Stimulated activated CD4-positive, alpha-beta T cell treated with anti-CD3 and anti-CD28 coated beads, Interleukin-2, amount 100 ng/mL, for 48 hours (primary cell): ENCODE measurements at places on chromosomes 6 and 20.
A peak's percentile ranks its signal among the peaks of the same experiment; 100 is the strongest.

DNA sequence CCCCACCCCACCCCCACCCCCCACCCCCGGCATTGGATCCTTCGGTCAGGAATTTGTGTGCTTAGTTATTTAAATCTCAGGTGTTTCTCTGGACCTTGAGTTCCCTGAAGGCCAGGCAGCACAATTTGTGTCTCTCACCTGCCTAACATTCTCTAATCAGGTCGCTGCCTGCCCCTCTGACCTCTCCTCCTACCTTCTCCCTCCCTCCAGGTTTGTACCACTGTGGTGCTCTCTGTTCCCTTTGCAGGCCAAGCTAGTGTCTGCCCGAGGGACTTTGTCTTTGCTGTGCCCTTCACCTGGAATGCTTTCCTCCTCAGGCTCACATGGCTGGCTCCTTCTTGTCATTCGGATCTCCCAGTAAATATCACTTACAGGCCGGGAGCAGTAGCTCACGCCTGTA lies 131.4 kb upstream of the SLC2A12 start:
- no peak for DNase-seq

DNA sequence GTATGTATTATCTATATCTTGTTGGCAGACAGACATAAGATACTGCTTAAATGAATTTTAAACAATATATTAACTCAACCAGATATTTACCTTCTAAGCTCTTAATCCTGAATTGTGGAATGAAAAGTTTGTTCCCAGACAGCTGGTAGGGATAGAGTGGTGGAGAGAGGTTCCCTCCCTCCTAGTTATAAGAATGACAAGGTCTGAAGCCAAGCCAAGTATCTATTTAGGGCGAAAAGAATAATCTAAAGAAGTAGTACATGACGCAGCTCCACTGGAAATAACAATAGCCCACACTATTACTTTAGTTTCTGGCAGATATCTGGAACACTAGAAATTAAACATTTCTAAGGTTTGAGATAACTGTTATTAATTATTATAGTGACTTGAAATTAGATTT lies 104.3 kb downstream of the AHI1 start:
- DNase-seq = no peak

DNA sequence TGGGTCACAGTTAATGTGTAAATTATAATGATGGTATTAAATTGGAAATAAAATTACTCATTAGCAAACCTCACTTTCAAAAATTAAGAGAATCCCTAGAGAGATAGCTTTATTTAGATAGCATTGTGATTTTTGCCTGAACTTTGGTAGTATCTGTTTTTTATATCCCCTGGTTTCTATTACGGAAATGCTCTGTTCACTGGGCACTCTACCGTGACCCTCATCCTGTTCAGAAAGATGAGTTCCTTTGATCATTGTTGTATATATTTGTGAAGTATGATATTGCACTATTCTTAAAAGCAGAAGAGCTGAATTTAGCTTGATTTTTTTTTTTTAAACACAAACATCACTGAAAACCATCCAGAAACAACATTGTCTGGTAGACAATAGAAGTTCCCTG lies 1143.8 kb upstream of the MAP3K7 start:
- no peak for DNase-seq

GRCh38 chr20:56653211-56653610 lies 24.1 kb downstream of the TFAP2C start:
- DNase-seq = no peak

DNA sequence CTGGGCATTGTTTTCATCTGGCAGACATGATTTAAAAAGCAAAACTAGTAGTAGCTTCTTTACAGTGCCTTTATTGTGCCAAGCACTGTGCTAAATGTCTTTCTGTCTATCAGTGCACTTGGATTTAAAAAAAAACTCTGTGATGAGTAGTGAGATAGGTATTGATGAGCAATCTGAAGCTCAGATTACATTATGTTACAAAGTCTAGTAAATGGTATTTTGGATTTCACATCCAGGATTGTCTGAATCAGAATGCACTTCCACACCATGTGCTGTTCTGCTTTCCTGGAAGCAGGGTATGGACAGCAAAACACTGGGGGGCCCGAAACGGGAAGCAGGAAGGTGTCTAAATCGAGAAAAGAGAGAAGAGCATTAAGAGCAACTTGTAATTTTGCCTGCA lies 103.4 kb upstream of the CCN2 start:
- DNase-seq = no peak

- DNase-seq = no peak
These were observed 107.6 kb upstream of the MAP3K4 start for GRCh38 chr6:160883999-160884398.

DNA sequence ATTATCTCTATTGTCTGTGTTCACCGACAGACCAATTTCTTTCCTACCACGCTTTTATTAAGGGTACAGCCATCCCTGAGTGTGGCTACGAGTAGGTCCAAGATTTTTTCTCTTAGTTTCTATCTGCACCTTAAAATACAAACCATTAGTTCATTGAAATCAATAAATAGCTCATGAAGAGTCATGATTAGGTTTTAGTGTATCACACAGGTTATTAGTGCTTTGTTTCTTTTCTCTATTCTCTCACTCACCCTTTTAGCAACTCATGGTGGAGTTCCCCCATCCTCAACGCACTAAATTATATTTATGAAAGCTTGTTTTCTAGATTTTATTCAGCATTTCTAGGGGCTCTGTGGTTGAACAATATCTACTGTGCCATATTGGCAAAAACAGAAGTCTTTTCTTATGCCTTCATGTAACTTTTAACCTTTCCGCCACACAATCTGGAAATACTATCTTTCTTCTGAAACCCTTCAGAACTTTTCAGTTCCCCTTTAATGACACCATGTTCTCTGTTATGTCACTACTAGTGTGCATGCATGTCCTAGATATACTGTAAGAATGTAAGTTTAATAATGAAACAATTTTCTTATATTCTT lies 128.2 kb upstream of the LAMA2 start:
- no peak for DNase-seq

GRCh38 chr6:42402184-42402583 lies 49.5 kb downstream of the TRERF1 start:
- peak; percentile 31 for DNase-seq

GRCh38 chr20:18190338-18191233 lies 52.9 kb downstream of the KAT14 start:
- no peak for DNase-seq

DNA sequence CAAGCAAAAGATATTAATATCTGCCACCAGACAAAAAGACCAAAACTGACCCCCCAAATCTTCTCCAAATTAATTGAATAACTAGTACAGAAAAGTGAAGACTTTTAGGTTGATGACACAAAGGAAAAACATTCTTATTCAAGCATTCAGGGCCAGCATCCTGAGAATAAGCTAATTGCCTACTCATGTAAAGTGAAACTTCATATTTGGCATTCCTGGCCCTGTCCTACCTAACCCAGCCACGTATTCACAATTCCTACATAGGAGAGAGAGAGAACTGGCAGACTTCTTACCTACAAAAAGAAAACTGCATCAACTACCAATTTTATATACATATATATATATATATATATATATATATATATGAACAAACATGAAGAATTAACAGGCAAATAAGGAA lies 4.9 kb upstream of the ASCC3 start:
- no peak for DNase-seq

- DNase-seq = no peak
These were observed 54.0 kb downstream of the PIGU start for GRCh38 chr20:34622821-34623451.

DNA sequence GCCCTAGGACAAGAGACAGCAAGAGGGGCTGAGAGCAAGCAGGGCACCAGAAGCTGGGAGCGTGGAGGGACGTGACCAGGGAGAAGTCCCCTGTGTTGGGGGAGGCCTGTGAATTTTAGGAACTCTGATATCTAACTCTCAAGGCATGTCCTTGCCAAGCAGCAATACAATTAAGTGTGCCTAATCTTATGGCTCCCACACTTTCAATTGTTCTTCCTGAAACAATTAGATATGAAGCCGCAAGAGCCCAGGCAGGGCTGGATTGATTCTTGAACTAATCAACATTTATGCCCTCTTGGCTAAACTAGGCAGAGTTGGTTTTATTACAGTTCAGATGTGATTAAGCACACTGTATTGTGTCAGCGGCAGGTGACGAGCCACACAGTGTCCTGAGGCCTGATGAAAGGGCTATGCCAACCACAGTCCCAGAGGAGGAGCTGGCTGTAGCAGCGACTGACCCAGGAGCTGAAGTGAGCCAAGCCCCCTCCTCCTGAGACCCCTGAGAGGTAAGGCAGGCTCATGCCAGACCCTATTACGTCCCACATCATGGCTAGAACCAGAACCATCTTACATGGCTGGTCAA lies 4.2 kb upstream of the MAVS start:
- no peak for DNase-seq

DNA sequence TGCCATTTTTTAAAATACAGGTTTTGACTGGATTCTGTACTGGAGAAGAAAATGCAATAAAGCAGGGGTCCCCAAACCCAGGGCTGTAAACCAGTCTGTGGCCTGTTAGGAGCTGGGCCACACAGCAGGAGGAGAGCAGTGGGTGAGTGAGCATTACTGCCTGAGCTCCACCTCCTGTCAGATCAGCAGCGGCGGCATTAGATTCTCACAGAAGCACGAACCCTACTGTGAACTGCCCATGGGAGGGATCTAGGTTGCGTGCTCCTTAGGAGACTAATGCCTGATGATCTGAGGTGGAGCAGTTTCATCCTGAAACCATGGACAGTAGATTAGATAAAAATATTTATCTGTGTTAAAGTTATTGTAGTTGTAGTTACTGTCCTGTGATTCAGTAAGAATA lies 21.1 kb upstream of the FBXO9 start:
- DNase-seq = no peak

GRCh38 chr20:25299806-25300205 lies 51.9 kb downstream of the PYGB start:
- DNase-seq = no peak

- no peak for DNase-seq
These were observed 240.9 kb downstream of the COL12A1 start for GRCh38 chr6:74964871-74965441.

- no peak for DNase-seq
These were observed 16.6 kb downstream of the NRSN2 start for GRCh38 chr20:363319-364078.

GRCh38 chr6:87908978-87909811 lies 138.4 kb upstream of the SPACA1 start:
- no peak for DNase-seq

GRCh38 chr6:49142421-49143151 lies 320.5 kb downstream of the MMUT start:
- DNase-seq = no peak
